Subcutaneous adipose tissue (tissue), 4 donors: ENCODE measurements at places on chromosomes 7 and 10. TPM values are rescaled to one million over a fixed set of nuclear protein-coding genes. Genes with fewer than 3 reads are reported as not detected.

The TMEM178B gene
- 0.49 TPM for total RNA-seq

The GIMAP4 gene
- 43.9 TPM for total RNA-seq

The MYOZ1 gene
- 4.9 TPM for total RNA-seq

The SPDYE11 gene
- total RNA-seq: not detected

The OR2A7 gene
- 4.5 TPM for total RNA-seq

The FBXL13 gene
- total RNA-seq: 2.4 TPM

The CDC14C gene
- total RNA-seq: not detected

The SMARCD3 gene
- total RNA-seq: 38.2 TPM

The BMPER gene
- total RNA-seq: 3.1 TPM

The HMX2 gene
- total RNA-seq: not detected

The SPDYE2B gene
- total RNA-seq: not detected

The INTS1 gene
- 71.6 TPM for total RNA-seq

The HOXA6 gene
- total RNA-seq: 2.7 TPM

The C10orf105 gene
- total RNA-seq: not detected

The AKR1C8 gene
- total RNA-seq: 3.6 TPM

The MCM10 gene
- total RNA-seq: 1.0 TPM

The PANK1 gene
- 2.6 TPM for total RNA-seq

The EN2 gene
- not detected for total RNA-seq

The CALY gene
- 0.34 TPM for total RNA-seq

The ASB4 gene
- not detected for total RNA-seq

The ACBD7 gene
- total RNA-seq: 1.8 TPM

The CTBP2 gene
- 52.2 TPM for total RNA-seq

The MRLN gene
- total RNA-seq: not detected

The FAM237B gene
- total RNA-seq: not detected
